Hindlimb muscle (tissue), 1 donor: ENCODE measurements at places on chromosomes 1 and 21. TPM values are rescaled to one million over a fixed set of nuclear protein-coding genes. Genes with fewer than 3 reads are reported as not detected.

GRCh38 chr21:40208206-40208947 lies 341.1 kb downstream of the PCP4 start:
- no peak for DNase-seq

TMEM240 gene
- 4.8 TPM for polyA plus RNA-seq

GRCh38 chr1:38915352-38915948 lies 26.2 kb downstream of the RHBDL2 start:
- DNase-seq = no peak

TNFRSF25 gene
- polyA plus RNA-seq = 14.7 TPM

- no peak for DNase-seq
These were observed 46.9 kb upstream of the GOLT1A start for GRCh38 chr1:204260601-204261197.

TPTE gene
- not detected for polyA plus RNA-seq

- no peak for DNase-seq
These were observed 575 bp downstream of the RRAGC start for GRCh38 chr1:38858833-38859560.

DNA sequence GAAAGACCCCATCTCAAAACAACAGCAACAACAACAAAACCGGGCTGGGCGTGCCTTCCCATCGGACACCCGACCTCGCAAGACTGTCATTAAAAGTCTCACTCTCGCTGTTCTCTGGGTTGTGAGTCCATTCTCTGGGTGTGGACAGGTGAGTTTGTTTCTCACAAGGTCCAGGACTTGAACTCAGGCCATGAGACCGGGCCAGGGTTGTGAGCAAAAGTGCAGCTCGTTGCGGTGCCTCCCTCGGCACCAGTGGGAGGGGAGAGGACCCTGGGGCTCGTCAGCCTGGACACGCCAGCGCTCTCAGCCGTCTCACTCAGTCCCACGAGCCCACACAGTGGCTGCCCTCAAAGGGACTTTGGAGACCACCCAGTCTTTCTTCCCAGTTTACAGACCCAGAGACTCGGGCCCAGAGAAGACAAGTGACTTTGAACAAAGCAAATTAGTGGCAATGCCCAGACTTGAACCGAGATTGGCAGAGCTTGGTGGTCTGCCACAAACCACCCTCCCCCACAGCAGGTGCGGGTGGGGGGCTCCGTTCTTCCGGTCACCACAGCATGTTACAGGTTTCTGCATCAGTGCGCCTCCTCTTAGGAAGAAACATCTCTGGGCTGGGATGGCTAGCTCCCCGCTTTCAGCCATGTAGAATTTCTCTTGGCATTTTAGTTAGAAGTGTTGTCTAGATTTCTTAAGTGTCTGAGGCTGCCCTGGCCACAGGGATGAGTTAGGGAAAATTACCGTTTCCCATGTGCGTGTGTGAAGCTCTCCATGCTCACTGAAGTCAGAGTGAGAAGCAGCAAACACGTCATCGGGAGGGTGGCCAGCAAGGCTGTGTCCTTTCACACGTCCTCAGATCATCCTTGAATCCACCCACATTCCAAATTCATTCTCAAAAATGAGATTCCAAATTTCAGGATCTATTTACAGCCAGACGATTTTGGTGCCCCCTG lies 28.3 kb downstream of the LRRC3 start:
- DNase-seq = no peak

DNA sequence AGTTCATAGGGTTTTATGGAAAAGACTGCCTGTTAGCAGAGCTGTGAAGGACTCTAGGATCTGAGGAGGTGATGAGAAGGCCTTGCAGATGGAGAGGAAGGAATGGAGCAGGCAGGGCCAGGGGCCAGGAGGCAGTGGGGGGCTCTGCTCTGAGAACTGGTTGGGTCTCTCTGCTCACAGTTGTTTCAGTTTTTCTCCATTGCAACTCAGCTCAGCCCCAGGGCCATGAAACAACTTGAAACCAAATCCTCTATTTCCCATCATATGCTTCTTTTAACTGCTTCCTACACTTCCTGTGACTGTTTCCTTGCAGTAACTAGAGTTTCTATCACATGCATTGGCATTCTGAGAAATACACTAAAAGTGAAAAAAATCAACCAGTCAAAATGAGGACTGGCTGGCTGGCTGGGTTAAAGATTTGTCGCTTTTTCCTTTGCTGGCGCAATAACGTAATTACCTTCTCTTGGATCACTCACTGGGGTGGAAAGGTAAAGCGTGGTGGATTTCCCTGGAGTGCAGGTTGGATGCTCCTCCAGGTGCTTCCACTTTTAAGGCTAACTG lies 172.0 kb downstream of the CDC7 start:
- no peak for DNase-seq

OLIG2 gene
- not detected for polyA plus RNA-seq

GRCh38 chr1:183365093-183365492 lies 53.1 kb downstream of the NMNAT2 start:
- no peak for DNase-seq

GRCh38 chr1:35201631-35202030 lies 8.7 kb upstream of the SFPQ start:
- no peak for DNase-seq

ZNF687 gene
- polyA plus RNA-seq = 13.5 TPM

GRCh38 chr1:59391212-59392179 lies 94.6 kb downstream of the FGGY start:
- DNase-seq = peak; percentile 51

- no peak for DNase-seq
These were observed 67.8 kb upstream of the IPO9 start for GRCh38 chr1:201761178-201761577.

- peak; percentile 59 for DNase-seq
These were observed 11.7 kb upstream of the ENO1 start for GRCh38 chr1:8889925-8890785.

GRCh38 chr1:183137782-183138181 lies 48.3 kb upstream of the LAMC2 start:
- DNase-seq = no peak

GRCh38 chr21:39251326-39251725 lies 62.1 kb downstream of the BRWD1 start:
- DNase-seq = peak; percentile 5

DNA sequence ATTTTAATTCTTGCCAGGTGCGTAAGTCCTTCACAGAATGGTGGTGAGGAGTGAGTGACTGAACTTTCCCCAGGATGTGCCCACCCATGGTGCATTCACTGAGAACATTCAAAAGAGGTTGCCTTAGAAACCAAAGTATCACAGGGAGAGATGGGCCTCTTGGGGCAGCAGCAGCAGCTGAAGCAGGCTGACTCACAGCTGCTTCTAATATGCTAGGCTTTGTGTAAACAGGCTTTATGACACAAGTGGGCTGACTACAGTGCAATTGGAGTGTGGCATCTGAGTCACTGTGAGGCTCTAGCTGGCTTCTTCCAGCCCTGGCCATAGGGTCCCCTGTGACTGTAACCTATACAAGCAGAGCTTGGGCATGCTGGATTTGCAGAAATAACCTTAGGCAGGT lies 12.6 kb downstream of the PIGP start:
- peak; percentile 67 for DNase-seq

GRCh38 chr1:190949939-190950338 lies 472.3 kb upstream of the BRINP3 start:
- DNase-seq = no peak

GSTM1 gene
- polyA plus RNA-seq = 50.6 TPM

LRRN2 gene
- polyA plus RNA-seq = 6.4 TPM

GRCh38 chr21:37647781-37648180 lies 268.5 kb downstream of the KCNJ6 start:
- DNase-seq = no peak

AMY1A gene
- polyA plus RNA-seq = not detected

GPR3 gene
- polyA plus RNA-seq = 0.49 TPM

GRCh38 chr1:43286115-43286514 lies 734 bp upstream of the C1orf210 start:
- no peak for DNase-seq

- no peak for DNase-seq
These were observed 22.9 kb downstream of the S1PR1 start for GRCh38 chr1:101259744-101260148.

CDC14A gene
- 6.0 TPM for polyA plus RNA-seq

OR2W3 gene
- 0.56 TPM for polyA plus RNA-seq

RAB25 gene
- 1.0 TPM for polyA plus RNA-seq
